ENCODE measurements at places on chromosomes 1 and 21.

DNA sequence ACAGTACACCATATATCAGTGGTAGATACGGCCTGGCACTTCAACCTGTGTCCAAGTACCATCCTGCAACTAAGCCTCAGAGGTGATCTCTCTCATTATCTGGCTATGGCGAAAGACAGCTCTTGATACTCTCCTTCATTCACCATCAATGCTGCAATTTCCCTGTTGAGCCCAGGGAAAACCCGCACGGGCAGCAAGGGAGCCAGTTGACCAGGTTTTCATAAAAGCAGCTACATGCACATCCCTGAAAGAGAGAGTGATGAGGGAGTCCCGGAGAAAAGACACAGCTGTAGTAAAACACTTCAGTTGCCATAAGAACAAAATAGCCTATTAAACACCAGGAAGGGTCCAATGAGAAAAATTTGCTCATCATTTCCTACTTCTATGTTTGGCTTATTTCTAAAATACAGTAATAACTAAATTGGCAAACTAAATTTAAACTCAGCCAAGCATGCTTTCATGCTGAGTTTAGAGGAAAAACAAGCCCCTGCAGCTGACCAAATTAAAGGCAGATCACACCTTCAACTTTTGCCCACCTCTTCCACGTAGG is 68.3 kb downstream of the CAPZB start:
- no peak for DNase-seq

DNA sequence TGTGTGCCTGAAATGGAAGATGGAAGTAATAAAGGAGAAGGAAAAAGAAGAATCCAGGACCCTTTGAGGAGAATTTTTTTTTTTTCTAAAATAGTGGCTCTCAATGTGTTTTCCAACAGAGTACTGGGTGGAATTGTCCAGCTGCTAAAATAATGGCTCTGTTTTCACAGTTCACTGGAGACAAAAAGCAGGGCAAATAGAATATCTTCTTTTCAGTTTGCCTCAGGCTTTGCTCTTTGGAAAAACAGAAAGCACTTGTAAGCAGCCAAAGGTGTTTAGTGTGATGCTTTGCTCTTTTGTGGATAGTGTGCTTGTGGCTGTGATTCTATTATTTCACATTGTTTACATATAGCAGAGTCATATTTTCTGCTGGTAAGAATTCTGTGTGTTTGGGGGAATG is 77.4 kb upstream of the MROH9 start:
- DNase-seq: no peak

- DNase-seq: no peak
These were observed 73.3 kb upstream of the TINAGL1 start for GRCh38 chr1:31502926-31503511.

DNA sequence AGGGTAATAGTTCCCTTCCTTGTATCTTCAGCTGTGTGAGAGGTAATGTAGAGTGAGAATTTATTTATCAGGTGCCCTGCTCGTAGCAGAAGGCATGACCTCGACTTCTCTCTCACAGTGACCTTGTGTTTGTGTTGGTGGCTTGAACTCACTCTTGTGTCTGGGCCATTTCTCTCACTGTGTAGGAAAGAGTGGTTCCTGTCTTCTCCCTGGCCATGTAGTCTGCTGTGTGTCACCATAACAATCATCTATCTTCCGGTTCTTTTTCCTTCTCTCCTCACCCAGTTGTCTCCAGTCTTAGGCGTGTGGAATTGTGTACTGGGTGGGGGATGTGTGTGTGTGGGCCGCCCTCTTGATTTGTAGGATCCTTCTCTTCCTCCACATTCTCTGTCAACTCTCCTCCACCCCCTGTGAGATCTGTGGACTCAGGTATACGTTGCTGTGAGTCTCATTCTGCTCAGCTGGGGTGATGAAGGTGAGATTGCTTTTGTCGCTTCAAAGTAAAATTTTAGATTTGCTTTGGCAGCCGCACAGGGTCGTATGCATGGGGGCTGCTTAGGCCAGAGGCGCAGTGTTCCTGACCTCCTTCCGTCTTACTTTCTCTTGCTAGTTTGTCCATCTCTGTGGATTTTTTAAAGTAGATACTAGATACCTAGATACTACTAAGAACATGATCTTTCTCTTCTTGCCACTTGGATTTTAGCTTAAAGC is 31.6 kb downstream of the MAPKAPK2 start:
- DNase-seq: no peak

GRCh38 chr1:88168126-88168525 is 515.9 kb upstream of the PKN2 start:
- DNase-seq: no peak

GRCh38 chr1:147243228-147243685 is 773 bp downstream of the CHD1L start:
- DNase-seq: no peak

- no peak for DNase-seq
These were observed 12.4 kb downstream of the RUNX1 start for GRCh38 chr21:35036465-35037383.

DNA sequence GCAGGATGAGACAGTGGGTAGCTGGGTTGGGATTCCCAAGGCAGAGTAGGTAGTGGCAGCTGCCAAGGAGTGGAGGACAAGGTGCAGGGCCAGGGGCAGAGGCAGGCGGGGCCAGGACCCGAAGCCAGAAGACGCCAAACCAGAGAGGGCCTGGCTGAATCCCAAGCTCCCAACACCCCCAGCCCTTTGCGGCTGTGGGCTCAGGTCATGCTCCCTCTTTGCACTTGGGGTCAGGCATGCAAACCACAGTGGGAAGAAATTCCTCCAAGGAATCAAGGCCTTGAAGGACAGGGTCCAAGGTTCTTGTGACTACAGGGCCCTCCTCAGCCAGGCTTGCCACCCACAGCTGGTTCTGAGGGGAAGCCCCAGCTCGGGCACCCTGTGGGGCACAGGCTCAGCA is 6.2 kb downstream of the C1orf210 start:
- no peak for DNase-seq

- DNase-seq: peak; percentile 42
These were observed 13.1 kb downstream of the ECE1 start for GRCh38 chr1:21277180-21277579.

DNA sequence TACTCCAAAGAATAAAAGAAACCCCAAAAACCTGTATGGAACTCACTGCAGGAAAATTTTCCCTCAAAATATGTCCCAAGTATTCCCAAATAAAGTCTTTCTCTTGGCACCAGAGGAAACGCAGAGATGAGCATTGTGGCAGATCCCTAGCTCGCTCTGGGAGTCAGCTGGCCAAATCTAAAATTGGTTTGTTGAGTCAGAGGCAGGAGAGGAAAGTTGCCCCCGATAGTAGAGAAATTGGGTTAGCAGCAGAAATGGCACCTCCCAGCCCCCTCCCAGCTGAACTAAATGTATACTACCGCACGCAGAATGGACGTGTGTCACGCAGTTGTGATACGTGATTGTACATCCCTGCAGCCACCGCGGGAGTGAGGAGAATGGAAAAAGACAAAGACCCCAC is 39.9 kb upstream of the TARBP1 start:
- no peak for DNase-seq

DNA sequence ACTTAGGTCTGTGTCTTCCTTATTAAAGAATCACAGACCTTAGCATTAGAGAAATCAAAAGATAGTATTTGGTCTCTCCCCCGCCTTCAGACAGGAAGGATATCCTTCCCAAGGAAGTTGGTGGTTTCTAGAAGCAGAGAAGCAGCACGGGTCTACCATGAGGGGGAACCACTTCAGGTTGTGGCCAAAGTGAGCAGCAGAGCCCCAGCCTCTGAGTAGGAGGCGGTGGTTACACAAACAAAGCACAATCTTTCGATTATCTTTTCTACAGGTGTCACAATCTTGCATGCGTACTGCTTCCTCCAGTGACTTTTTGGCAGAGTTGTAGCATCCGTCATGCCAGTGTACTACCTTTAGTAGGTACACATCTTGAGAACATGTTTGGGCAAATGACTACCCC is 8.8 kb downstream of the PGLYRP4 start:
- no peak for DNase-seq

GRCh38 chr21:29677326-29677725 is 262.5 kb downstream of the GRIK1 start:
- DNase-seq: no peak

- DNase-seq: peak; percentile 47
These were observed 7.8 kb downstream of the CASZ1 start for GRCh38 chr1:10788592-10789006.

DNA sequence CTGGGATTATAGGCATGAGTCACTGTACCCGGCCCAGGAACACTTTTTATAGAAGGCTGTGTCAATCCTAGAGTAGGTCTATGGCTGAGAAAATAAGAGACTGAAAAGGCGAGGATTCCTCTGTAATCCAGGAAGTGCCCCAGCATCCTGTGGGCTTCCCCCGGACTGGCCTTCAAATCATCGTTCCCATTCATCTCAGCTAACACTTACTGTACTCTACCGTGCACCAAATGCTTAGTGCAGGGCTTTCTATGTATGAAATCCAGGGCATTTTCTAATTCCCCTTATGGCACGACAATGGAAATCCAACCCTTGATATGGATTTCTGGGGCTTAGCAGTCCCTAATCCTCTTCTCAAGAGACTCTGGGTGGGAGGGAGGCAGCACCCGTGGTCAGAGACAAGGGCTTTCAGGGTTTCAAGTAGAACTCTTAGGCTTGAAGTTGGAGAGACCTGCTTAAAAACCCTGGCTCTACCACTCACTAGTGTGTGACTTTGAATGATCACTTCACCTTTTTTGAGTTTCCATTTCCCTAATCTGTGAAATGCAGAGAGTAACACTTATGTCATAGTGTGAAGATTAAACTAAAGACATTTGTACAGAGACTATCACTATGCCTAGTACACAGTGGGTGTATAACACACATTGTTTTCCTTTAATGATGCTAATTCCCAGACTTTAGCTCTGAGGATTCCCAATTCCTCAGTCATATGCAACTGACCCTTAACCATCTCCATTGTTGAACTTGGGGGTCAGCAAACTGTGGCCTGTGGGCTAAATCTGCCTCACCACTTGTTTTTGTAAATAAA is 20.3 kb downstream of the MECR start:
- DNase-seq: no peak

GRCh38 chr1:248599396-248599795 is 1.9 kb upstream of the OR2T10 start:
- DNase-seq: no peak

DNA sequence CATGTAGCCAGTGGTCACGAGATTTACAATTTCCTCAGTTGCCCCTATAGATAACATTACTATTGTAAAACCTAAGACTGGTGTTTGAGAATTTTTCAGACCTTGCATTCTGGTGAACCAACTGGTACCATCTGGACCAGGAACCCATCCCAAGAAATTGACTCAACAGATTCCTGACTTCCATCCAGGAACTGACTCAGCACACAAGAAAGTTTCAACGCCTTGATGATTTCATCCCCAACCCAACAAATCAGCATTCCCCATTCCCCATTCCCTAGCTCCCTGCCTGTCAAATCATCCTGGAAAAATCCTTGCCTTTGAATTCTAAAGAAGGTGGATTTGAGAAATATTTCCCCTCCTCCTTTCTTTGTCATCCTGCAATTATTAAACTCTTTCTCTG is 529.8 kb upstream of the PRMT6 start:
- DNase-seq: no peak

DNA sequence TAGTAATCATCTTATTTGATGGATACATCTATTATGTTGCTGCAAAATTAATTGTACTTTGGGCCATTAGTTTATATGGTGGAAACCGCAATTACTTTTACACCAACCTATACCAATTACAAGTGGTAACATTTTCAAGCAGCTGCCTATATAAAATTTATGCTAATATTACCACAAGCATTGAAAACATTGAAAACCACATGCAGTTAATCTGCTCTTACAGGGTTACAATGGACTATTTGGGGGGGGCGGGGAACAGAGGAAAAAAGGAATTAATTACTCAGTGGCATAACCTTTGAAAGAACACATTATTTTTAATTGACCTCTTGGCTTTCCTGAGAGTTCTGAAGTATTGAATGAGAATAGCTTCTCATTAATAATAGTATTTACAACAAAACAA is 1793.2 kb downstream of the NCAM2 start:
- no peak for DNase-seq

GRCh38 chr1:44044071-44044801 is 13.0 kb upstream of the SLC6A9 start:
- DNase-seq: no peak

GRCh38 chr21:25896501-25897056 is 161.8 kb downstream of the GABPA start:
- no peak for DNase-seq

DNA sequence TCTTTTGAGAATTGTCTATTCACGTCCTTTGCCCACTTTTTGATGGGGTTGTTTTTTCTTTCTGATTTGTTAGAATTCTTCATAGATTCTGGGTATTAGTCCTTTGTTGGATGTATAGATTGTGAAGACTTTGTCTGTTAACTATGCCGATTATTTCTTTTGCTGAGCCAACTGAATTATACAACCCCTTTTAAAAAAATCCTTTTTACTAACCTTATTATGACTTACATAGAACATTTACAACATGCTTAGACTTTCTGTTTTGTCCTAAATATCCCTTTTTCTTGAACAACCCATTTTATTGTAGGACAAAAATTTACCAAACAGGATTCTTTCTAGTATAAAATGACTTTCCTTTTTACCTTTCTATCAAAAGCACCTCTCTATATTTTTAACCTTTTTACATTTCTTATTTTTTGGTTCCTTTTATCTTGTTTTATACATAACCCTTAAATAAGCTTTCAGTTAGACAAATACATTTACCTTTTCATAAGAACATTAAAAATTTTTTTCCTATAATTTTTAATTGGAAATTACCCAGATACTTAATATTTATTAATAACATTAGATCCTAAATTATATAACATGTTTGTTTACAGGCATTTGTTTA is 70.4 kb upstream of the TTLL7 start:
- no peak for DNase-seq

DNA sequence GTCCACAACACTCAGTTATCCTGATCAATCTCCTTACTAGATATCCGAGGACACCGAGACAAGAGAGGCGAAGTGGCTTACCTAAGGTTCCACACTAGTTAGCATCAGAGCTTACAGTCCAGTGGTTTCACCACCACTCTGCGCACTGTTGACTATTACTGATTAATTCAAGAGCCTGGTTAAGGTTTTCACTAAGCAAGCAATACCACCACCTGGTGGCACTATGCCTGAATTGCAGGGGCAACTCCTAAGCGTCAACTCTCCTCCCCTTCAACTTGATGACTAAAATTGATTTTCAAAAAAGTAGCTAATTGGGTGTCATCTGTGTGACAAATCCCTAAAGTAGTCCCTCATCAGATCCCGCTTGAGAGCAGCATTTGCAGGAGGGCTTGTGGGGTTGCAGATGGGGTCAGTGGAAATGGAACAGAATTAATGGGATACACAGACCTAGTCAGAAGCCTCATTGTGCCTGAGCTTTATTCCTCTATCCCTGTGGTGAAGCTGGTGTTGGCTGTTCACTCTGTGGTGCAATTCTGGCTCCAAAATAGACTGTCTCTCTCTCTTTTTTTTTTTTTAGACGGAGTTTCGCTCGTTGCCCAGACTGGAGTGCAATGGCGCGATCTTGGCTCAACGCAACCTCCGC is 9.1 kb downstream of the TTC22 start:
- no peak for DNase-seq

- no peak for DNase-seq
These were observed 2.5 kb upstream of the RCSD1 start for GRCh38 chr1:167627615-167627864.

DNA sequence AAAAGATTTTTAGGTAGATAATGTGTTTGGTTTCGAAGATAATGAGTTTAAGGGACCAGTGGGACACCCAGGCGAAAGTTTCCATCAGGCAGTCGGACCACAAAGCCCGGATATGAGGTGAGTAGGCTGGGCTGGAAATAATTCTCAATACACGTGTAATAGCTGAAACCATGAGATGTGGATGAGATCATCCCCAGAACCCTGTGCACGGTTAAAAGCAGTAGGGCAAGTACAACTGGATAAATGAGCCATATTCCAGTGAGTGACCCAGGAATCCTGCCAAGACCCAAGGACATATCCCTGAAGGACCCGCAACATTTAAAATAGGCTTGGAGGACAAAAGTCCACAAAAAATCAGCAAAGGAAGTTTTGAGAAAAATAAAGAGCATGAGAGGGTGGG is 21.5 kb upstream of the NHLH2 start:
- DNase-seq: no peak
